ENCODE measurements at places on chromosomes 1 and 21.
A peak's percentile ranks its signal among the peaks of the same experiment; 100 is the strongest.

DNA sequence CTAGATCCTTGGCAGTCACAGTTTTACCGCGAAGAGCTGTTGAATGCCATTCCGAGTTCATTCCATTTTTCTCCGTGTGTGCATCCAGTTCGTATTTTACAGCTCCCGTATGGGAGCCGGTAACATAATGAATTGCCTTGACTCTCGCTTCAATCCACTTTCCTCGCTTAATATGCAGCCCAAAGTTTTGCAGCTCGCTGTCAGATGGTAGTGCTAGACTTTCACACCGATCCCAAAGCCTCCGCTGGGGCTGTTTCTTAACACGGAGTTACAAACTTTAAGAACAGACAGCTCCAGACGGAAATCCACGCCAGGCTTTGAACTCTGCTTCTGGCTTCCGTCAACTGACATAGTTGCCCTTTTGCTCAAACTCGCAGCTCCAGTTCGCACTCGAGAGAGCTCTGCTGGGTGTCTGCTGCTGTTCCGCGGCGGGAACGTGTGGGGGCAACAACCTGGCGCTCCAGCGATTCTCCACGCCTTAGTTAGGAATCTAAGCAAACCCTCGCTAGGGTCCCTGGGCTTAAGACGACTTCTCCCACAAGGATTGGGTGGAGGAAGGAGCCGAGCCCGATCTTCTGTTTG lies 3.5 kb upstream of the ARID1A start:
- peak; percentile 89 for DNase-seq

DNA sequence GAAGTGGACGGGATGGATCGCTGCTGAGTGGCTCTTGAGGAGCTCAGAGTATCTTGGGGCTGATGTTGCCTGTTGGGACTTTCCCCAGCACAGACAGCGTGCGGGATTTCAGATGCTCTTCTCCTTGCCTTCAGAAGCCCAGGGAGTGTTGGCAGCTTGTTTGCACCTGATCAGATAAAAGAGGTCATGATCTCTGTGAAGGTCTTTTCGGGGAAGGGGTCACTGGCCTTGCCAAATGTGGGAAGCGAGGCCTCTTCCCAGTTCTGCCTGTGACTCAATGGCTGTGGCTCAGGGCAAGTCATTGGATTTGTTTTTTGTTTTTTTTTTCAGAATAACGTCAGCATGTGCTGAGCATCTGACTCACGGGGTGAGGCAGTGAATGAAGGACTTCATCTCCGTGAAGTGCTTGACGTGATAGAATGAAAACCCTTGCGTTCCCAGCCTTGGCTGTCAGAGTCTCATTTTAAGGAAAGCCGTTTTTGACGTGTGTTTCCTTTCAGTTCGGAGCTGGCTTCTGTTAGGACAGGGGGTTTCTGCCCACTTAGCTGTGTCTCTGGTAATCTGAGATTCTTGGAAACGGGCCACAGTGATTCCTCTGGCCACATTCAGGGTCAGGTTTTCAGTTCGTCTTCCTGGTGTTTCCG lies 46.7 kb downstream of the GALNT2 start:
- DNase-seq: no peak

DNA sequence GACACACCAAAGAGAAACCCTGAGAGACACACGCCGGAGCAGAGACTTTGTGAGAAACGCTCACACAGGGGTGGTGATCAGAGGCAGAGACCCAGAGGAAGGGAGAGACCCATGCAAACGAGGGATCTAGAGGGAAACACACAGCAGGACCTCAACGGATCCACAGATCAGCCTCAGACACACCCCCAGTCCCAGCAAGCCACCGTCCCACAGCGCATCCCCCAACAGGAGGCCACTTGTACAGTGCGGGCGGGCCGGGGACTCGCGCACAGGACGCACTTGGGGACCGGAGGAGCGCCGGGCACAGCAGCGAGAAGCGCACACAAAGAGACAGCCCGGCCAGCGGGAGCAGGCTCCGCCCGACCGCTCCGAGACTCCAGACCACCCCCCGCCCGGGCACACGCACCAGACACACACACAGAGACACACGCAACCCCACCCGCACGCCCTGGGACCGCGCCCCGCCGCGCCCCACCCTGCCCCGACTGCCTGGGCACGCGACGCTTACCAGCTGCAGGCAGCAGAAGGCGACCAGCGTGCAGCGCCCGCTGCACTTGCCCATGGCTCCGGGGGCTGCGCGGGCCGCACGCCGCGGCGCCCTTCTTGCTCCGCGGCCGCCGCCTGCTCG lies 587 bp downstream of the NKAIN1 start:
- DNase-seq: no peak

DNA sequence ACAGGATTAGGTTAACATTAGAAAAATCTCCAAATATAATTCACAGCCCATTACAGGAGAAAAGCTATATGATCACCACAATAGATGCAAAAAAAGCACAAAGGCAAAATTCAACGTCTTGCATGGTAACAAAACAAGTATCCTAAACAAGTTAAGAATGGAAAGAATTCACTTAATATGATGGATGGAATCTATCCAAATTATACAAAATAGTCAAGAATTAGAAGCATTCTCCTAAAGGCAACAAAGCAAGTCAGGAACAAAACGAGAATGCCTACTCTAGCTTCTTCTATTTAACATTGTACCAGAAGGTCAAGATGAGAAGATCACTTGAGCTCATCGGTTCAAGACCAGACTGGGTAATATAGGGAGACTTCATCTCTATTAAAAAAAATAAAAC lies 442.8 kb downstream of the SETD4 start:
- DNase-seq: no peak

- DNase-seq: no peak
These were observed 1237.5 kb downstream of the MRPL39 start for GRCh38 chr21:24369746-24370145.

DNA sequence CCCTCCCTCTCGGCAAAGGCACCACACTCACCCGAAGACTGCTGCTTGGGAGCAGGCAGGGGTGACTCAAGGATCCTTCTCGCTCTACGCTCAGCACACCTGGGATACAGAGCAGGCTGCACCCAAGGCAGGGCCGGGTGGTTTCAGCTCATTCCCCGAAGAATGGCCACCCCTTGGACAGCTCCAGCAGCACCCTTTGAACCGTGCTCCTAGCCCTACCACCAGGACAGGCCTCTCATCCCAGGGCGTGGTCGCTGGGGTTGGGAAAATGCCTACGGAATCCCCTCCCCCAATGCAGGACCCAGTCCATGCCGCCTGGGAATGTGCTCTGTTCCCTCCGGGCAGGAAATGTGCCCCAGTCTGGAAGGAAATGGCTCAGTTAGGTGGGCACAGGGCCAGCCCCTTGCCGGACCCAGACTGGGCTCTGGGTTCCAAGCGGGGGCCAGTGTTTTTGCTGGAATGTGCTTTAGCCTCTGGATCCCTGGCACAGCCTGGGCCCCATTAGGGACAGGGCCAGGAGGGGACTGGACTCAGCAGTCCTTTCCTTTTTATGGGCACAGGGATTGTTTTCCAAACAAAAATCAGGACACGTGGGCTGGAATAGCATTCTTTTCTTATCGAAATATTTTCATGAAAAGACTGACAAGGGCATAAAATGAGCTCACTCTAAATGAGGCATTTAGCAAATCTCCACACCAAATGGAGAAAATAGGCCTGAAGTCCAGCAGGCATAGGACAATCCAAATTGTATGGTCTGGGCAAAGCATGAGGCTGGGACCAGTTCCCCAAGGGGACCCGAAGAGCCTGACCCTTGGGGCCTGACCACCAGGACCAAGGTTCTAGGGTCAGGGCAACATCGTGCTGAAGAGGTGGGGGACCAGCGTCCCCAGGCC lies 7.3 kb downstream of the TMEM82 start:
- DNase-seq: no peak
